ENCODE measurements at places on chromosomes 7 and 10.
A peak's percentile ranks its signal among the peaks of the same experiment; 100 is the strongest.

DNA sequence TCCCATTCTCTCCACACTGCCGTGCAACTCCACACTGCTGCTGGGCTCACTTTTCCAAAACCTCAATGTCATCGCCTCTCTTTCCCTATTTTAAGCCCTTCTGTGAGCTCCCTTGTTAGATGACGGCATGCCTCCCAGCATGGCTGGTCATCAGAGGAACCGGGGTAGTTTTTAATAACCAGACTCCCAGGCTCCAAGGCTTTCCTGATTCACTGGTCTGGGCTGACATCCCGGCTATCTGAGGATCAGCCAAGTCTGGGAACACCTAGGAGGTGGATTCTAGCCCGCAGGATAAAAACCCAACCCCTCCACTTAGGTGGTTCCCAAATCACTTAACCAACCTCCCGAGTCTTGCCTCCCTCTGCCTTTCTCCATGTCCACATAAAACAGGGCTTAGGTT, 295.4 kb upstream of the FZD8 start:
- no peak for DNase-seq

DNA sequence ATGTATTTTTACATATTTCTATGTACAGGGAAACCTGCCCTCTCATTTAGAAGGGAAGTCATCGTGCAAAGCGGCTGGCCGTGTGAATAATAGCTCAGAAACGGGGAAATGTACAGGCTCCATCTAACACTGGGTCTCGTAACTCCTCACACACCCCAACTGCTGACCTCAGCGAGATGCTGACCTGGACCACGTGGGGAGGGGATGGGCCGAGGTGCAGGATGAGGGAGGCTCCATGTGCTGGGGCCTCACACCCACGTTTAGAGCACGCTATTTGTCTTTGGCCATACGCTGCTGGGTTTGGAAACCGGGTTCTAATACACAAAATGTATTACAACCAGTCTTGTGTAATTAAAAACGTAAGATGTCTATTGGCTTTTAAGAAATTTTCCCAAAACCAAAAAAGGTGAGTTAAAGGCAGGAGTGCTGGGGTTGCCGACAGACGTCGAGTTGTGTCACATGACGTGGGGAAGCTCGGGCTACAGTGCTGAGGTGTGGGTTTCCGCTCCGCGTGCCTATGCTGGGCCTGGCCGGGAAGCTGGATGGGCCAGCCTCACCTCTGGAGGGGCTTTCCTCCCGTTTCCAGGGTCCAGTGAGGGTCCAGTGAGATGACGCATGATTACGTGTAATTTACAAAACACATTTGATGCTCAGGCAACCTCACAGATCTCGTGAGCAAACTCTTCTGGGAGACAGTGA, 215.6 kb downstream of the DNAJB6 start:
- DNase-seq, result no peak

- DNase-seq, result no peak
Measured at GRCh38 chr7:80386686-80387085, 125.2 kb downstream of the GNAT3 start.

GRCh38 chr10:33414841-33415240, 80.4 kb upstream of the NRP1 start:
- no peak for DNase-seq

DNA sequence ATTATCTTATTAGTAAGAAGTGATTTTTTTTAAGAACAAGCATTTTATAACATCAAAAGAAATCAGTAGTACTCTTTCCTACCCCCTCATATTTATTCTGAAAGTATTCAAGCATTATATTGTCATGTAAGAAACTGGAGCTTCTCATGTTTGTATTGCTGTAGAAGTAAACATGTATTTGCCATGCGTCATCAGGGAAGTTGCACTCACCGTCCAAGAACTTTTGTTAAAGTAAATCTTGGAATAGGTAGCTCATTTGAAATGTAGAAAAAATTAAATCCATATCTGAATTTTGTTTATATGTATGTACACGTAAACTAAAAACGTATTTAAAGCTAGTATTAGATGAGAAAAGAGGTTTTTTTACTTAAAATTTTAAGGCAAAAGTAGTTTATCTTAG, 96.8 kb downstream of the PTEN start:
- DNase-seq, result no peak

DNA sequence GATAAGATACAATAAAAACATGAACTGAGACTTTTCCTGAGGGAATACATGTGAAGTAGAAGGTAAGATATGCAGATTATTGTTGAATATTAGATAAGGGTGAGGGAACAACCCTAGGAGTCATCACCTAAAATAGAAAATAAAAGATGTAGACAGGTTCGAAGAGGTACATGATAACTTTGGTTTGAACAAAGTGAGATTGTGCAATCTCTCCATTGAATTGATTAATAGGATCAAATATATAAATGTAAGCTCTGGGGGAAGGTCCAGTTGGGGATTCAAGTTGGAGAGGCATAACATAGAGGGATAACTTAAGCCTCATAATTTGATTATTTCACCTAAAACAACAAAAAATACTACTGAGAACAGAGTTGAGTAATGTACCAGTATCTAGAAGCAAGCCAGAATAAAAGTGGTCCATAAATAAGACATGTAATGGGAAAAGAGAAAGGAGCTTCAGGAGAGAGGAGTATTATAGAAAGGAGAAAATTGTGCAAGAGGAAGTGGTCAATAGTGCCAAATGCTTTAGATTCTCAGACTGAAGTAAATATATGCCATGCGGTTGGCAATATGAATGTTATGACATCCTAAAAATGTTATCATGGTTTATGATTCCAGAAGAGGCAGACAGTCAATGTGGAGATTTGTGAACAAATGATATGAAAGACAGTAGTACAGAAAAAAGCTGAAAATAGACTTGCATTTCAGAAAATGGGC, 282.3 kb upstream of the CHRM2 start:
- no peak for DNase-seq

GRCh38 chr10:43120116-43120928, 17.9 kb upstream of the CSGALNACT2 start:
- DNase-seq, result no peak

GRCh38 chr10:3132036-3133025, 40.3 kb downstream of the PITRM1 start:
- no peak for DNase-seq

GRCh38 chr7:112707655-112708054, 82.5 kb downstream of the TMEM168 start:
- no peak for DNase-seq

- no peak for DNase-seq
Measured at GRCh38 chr10:59977486-59977885, 71.1 kb upstream of the CCDC6 start.

DNA sequence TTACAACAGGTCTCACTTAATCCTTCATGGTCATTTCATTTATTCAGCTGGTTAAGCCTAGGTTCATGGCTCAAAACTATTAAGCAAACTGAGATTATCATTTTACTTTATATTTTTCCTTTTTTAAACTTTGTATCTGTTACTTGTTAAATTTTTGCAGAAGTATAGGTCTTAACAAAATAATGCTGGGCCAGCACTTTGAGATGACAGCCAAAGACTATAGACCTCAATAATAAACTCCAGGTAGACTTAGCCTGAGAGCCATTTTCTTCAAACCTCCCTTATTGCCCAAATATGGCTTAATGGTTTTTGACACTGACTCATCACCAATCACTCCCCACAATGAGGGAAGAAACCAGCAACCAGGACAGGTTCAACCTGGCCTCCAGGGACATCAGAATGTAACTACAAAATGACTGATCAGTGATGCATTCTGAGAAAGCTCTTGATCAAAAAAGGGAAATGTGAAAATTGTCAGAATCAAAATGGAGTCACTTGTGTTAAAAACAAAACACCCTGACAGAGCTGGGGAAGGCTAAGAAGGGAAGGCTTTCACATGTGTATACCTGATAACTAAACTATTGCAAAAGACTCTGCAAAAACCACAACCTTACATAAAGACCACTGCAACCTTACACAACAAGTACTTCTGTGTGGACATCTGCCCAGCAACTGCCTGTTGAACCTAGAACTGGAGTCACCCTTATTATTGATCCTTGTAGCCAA, 2.1 kb upstream of the CCDC126 start:
- no peak for DNase-seq

- DNase-seq, result no peak
Measured at GRCh38 chr10:90997670-90998069, 76.8 kb upstream of the ANKRD1 start.

DNA sequence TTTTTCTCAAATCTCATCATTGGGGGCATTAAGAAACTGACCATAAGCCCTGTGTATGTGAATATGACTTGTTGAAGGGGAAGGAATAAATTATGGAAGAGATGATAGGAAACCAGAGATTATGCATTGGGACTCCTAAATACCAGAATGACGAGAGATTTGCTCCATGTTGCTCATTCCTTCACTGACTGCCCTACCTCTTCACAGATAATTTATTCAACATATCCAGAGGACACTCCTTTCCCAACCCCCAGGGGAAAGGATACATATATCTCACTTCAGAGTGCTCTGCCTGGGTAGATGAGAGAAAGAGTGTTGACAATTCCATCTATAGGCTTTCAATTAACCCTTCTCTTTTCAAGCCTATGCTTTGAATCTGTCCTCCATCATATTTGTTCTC, 145.3 kb upstream of the RHOBTB1 start:
- no peak for DNase-seq

DNA sequence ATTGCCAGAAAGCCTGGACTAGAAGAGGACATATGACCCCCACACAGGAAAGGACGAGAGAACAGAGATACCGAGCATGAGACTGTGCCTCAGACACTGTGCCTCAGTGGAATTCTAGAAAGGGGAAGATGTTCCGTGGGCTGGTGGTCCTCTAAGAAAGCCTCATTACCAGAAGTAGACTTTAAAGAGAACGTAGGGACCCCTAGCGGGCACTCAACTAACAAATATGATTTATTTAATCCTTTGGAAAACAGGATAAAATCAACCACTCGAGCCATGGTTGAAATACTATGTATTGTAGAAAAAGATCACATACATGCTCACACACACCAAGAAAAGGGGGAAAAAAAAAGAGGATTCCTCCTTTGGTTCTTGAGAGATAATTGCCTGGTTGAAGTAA, 701.2 kb upstream of the SORCS1 start:
- no peak for DNase-seq

GRCh38 chr10:123841115-123841514, 50.5 kb downstream of the CPXM2 start:
- no peak for DNase-seq

GRCh38 chr10:1546431-1547110, 190.8 kb downstream of the ADARB2 start:
- DNase-seq, result no peak

DNA sequence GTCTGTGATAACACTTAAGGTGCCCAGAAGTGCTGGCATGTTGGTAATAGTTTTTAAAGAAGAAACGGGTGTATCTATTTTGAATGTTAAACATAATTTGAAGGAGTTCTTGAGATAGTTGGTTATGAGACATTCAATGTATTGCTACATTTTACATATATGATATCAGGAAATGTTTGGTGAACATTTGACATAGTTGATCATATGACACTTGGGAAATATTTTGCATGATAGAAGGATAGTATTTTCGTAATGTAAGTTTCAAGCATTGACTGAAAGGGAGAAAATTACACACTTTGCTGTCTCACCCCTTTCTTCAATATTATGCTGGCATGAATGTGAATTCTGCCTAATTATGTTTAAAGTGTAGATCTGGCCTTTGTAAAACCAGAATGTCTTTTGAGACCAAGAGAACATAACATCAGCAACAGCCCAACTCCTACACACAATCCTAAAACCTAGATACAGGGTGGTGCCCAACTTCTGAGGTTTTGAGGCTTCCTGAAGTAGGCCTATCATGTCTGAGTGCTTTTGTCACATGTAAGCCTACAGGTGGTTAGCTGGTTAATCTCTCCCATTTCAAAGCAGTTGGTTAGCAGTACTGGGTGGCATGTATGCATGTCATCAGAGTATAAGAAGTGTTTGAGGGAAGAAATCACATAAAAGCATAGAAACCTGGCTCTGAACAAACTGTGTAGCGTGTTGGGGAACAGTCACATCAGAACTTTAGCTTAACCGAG, 2.1 kb downstream of the ADD3 start:
- DNase-seq, result no peak

GRCh38 chr10:128528167-128528566, 401.9 kb upstream of the MKI67 start:
- no peak for DNase-seq

DNA sequence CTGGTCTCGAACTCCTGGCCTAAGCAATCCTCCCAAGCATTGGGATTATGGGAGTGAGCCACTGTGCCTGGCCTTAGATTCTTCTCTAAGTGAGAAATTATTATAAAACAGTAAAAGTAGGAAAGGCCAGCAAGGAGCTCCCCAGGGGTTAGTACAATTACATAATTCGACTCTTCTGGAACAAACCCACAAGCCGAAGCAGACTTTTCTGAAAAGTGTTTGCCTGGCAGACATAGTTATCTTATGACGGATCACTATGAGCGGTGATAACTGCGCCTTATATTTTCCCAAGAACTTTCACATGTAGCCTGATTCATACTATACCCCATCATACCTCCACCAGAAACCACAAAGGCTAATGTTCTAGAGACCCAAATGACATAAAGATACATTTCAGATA, 30.2 kb upstream of the SH3PXD2A start:
- DNase-seq, result no peak

DNA sequence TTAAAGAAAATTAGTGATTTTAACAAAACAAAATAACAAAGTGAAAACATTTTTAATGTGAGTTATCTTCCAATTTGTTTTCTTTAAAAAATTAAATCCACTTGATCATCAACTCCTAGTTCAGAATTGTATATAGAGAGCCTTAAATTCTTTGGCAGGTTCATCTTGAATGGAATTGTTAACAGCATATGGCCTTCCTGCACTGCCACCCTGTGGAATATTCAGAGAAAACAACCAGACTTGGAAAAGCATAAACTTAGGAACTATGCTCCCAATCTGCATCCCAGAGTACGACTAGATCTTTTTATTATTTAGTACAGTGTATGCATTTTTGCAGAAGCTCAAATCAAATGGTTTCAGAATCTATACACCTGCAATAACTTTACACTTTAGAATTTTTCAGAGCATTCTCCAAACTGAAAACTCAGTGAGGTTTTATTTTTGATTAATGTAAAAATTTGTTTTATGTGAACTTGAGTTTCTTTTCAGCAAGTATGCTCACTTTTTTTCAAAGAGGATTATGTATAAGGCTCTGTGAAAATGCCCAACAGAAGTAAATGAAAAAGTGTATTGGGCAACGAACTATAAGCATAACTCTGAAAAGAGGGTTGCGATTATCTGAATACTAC, 44.9 kb upstream of the ANK3 start:
- peak; percentile 19 for DNase-seq

DNA sequence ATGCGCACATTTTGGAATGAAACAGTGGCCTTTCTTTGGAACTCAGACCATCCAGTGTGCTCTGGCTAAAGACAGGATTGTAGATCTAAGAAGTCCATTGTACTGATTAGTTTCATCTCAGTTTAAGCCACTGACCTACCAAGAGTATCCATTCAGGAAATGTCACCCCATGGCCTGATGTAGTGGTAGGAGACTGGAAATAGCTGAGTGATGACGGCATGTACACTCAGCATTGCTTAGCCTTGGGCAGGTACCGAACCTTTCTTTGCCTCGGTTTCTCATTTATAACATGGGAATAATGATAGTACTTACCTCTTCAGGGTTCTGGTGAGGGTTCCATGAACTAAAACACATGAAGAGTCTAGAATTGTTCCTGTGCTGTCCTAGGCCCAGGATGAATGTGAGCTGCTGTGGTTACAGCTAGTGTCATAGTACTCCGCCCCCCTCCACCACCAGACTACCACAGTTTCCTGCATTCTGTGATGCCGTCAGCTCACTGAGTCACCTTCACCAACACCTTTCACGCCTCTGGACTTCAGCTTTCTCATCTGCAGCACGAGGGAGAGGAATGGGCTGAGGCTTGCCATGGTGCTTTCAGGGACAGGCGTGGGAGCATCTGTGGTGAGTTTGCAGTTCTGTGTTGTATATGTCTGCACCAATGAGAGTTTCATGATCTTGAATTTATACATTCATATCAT, 484.0 kb upstream of the GALNT17 start:
- DNase-seq, result no peak

Data from NCI-H2029 (cell line).